Activated gamma-delta T cell treated with Interleukin-2 at 50 U/mL for 16 hours (primary cell): ENCODE measurements at places on chromosomes 12 and 14.

GRCh38 chr12:94898388-94898787 lies 105.1 kb downstream of the NDUFA12 start:
- no peak for DNase-seq

GRCh38 chr12:52121824-52122539 lies 42.5 kb downstream of the SMIM41 start:
- peak; percentile 54 for DNase-seq

DNA sequence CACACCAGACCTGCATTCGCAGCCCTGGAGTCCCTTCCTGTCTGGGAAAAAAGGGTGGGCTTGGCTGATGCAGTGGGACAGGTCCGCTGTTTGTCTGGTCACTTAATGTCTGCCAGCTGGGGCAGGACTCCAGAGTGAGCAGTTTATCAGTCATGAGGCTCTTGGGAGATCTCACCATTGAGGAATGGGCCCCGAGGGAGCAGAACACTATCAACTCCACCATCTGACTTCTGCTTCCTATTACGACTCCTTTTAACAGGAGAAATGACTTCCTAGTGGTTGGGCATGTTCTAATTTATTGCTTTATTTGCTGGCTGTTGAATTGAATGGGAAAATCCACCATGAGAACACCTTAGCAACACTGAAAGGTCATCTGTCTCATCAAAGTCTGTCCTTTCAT lies 182.5 kb upstream of the RASSF8 start:
- DNase-seq, result no peak

GRCh38 chr14:70148911-70149595 lies 39.7 kb downstream of the SLC8A3 start:
- no peak for DNase-seq

GRCh38 chr12:68003777-68004176 lies 14.5 kb downstream of the IFNG-AS1 start:
- no peak for DNase-seq

GRCh38 chr12:93540466-93540865 lies 32.0 kb upstream of the SOCS2 start:
- DNase-seq, result no peak

DNA sequence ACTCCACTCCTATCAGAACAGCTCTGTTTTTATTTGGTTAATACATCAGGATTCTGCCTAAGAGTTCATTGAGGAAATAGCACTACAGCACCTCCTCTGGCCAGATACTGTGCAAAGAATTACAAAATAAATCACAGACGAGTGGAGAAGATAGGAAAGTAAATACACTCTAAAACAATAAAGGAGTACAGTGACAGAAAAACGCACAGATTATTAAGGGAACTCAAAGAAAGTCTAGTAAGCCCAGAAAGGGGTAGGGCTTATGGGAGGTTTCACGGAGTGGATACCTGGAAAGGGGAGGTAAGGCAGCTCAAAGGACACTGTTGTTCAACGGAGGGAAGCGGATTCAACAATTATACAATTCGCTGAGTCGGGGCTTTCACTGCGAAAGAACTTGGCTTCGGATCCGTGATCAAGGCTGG lies 5.5 kb downstream of the OR10AD1 start:
- no peak for DNase-seq

- no peak for DNase-seq
Measured at GRCh38 chr12:66269142-66269541, 33.2 kb upstream of the HELB start.

DNA sequence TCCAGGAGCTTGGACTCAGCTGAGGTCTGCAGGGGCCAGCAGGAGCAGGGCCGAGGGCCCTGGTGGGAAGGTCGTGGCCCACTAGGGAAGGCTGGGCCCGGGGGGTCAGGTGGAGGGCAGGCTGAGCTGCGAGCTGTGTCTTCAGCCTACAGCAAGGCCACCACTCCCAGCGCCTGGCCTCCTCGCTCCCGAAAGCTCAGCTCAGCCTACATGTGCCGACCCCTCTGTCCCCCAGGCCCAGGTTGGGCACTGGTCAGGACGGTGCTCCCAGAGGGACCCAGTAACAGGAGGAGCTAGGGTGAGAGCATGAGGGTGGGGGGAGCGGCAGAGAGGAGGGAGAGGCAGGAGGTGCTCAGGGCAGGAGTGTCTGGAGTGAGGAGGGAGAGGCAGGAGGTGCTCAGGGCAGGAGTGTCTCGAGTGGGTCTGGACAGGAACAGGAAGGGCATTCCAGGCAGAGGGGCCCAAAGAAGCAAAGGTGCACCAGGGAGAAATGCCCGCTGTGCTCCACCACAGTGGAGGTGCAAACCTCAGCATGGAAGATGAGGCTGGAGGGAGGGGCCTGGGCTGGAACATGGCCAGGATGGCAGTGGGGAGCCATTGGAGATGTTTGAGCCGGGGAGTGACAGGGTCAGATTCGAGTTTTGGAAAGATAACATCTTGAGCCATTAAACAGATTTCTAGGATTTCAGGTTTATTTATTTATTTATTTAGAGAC lies 29.1 kb upstream of the GPR132 start:
- DNase-seq, result no peak

GRCh38 chr12:102659200-102659911 lies 179.0 kb upstream of the IGF1 start:
- no peak for DNase-seq

DNA sequence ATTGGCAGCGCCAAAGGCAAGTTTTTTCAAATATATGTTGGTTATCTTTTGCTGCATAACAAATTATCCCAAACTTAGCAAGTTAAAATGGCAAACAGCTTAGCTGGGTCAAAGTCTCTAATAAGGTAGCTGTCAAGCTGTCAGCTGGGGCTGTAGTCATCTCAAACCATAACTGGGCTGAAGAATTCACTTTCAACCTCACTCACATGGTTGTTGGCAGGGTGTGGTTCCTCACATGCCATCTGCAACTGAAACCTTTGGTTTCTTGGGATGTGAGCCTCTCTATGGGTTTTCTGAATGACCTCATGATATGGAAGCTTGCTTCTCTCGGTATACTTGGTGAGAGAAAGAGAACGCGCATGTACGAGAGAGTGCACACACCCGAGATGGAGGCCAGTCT lies 125.4 kb downstream of the LRIG3 start:
- no peak for DNase-seq

DNA sequence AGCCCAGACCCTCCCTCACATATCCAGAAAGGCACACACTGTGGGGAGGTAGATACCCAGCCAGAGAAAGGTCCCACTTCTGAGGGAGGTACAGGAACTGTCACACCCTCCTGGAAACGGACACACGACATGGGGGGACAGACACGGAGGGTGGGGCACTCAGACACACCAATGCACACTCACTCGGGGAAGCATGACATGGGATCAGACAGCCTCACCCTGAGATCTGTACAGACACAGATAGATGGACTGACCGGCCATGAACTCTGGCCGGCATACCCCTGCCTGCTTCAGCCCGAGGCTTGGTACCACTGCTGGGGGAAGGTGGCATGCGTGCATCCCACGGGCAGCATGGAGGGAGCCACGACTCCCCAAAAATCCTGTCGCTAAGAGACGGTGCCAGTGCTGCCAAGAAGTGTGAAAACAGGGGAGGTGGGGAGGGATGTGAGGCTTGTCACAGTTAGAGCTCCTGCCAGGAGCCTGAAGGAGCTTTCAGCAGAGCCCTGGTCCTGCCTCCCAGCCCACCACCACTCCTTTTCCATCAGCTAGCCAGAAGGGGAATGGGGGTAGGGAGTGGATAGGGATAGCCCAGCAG lies 571 bp downstream of the CPNE6 start:
- no peak for DNase-seq

DNA sequence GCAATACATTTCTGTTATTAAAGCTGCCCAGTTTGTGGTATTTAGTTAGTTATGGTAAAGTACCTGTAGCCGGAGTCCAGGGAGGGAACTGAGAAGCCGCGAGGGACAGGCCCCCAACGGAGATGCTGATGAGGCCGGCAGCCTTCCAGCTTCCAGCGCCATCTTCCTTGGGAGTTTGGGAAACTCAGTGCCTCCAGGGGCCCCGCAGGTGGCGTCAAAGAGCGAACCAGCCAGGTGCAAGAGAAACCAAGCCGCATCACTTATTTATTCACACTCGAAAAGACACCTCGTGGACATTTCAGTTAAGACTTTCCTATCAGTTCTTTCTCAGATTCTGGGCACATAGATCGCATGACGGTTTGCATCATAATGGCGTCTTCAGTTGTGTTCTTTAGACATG lies 216.6 kb downstream of the GLT1D1 start:
- no peak for DNase-seq

DNA sequence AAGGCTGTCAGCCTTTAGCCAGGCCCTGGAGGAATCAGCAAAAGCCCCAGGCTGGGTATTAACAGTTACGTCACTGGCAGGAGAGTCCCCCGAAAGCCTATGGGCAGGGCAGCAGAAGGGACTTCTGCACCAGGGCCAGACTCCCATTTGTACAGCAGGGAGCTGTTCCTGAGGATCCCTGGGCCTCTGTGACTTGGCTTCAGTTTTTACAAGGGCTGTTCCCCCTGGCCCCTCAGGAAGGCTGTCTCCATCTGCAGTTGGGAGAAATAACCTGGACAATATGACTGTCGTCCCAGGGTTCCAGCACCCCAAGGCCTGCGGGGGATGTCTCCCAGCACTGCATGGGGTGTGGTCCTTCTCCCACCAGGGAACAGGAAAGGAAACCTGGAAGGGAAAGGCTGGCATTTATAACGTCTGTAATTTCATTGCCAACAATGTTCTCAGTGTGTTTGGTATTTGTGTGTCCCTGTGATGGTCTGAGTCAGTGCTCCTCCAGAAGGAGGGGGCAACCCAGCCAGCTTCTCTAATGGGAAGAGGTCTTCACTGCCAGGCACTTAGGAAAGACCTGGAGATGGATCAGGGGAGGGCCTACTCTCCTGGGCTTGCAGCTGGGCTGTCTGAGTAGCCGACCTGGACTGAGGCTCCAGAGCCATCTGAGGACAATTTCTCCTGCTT lies 42.4 kb downstream of the ERH start:
- no peak for DNase-seq

DNA sequence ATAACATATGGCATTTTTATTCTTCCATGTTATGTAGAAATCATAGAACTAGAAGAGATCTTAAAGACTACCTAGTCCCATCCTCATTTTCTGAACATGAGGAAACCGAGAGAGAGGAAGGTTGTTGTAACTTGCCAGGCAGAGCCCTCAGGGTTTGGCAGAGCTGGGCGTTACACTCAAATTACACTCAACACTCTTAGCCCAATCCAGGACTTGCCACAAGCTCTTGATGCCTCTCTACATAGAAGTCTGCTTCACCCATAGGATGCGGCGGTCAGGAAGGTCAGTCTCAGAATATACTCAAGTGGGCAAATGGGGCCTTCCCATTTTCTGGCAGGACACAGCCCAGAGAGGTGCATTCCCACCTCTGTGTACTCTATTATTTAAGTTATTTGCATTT lies 208.1 kb downstream of the ZFP36L1 start:
- no peak for DNase-seq

DNA sequence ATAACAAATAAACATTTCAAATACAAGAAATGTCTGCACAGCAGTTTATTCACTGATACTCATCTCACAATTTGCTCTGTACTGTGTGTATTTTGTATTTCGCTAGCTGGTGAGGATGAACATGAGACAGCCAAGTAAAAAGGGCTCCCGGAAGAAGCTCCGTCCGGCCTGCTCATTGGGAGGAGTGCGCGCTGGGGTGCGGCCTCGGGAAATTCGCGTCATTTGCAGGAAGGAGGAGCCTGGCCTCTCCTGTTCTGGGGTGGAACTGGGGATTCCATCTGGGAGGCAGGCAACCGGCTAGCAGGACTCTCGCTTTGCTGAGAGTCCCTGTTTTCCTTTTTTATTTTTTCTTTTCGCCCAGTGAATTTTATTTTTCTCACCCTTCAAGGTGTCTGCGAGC lies 368.4 kb upstream of the TMEM132C start:
- no peak for DNase-seq

DNA sequence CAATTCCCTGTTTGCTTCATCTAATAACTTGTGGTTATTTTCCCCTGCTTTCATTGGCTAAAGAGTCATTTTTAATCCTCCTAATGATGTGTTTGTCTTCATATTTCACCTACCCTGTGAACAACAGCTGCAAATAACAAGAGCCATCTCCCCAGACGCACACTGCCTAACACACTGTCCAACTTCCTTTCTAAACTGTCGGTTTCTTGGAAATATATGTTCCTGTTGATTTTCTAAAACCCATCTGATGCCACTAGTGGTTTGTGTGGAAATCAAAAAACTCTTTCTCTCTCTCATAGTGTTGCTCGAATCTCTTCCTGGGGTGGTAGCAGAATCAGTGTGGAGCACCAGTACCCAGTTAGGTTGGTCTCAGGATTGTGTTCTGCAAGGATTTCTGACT lies 226.9 kb downstream of the EPS8 start:
- no peak for DNase-seq
